ENCODE measurements at places on chromosomes 12 and 14.

- no peak for DNase-seq
These were observed 42.0 kb downstream of the GPATCH2L start for GRCh38 chr14:76193696-76194095.

DNA sequence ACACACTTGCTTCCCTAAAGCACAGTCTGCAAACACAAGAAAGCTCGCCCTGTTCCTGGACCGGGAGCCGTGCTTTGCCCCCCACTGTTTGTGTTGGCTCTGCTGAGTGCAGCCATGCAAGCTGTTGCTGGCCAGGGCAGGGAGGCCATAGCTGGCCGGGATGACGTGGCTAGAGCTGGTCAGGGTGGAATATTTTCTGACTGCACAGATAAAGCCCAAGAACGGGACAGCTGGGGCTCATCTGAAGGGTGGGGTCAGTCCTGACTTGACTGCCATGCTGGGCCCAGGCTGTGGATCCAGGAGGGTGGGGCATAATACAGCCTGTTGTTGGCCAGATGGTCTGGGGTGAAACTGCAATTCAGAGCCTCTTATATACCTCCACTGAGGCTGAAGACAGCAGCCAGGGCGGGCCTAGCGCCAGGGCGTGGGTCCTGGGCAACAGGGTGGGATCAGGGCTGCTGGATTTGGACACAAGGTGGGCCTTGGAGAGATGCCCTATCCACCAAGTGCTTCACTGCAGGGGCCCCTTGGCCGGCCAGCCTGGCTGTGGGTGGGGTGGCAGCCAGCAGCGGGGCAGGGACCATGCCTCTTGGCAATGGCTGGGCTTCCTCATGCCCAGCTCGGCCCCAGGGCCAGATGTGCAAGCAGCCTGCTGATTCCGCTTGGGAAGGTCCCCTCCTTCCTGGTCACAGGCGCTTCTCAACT, 14.8 kb downstream of the KMT5A start:
- DNase-seq, result no peak

DNA sequence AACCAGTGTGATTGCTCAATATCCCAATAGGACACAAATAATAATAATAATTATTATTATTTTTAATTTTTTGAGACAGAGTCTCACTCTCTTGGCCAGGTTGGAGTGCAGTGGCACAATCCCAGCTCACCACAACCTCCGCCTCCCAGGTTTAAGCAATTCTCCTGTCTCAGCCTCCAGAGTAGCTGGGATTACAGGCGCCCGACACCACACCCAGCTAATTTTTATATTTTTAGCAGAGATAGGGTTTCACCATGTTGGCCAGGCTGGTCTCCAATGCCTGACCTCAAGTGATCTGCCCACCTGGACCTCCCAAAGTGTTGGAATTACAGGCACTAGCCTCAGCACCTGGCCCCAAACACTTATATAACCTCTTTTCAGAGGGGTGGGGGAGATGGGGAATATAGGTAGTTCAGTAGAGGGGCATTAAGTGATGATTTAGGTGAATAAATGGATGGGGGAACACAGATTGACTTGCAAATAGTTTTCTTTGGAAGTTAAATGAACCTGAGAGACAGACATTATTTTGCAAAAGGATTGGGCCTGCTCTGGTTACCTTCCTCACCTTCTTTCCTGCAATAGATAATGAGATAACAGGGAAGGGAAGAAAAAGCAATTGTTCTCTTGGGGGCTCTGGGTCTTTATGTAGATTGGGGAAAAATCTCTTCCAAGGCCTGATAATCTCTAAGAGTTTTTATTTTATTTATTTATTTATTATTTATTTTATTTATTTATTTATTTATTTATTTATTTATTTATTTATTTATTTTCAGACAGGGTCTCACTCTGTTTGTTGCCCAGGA, 57.7 kb downstream of the RESF1 start:
- DNase-seq, result no peak

- no peak for DNase-seq
These were observed 177.8 kb upstream of the SFSWAP start for GRCh38 chr12:131533139-131533538.

DNA sequence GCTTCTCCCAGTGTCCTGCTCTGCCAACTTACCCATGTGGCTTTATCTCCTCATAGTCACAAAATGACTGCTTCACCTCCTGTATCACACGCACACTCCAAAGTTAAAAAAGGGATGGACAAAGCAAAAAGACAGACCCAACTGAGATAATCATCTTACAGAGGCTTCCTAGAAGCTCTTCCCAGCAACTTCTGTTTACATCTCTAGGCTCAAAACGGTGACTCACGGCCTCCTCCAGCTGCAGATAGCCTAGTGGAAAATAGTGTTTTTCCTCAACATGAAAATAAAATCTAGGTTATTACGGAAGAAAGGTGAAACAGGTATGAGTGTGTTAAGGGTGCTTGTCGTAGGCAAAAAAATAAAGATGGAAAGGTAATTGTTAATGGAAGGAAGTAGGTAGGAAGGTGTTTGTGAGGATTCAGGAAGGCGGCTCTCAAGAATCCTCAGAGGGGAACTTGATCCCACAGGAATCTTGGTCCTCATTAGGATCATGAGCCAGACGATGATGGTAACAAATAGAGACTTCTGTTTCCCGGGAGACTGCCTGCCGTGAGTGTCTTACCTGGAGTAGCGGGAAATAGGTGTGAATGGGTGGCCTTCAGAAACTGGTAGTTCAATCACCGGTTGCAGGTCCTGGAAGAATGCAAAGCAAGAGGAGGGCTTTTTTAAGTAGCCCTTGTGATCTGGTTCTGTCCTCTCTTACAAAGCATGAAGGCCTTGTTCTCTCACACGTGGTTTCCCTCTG, 487.5 kb upstream of the TMEM132C start:
- no peak for DNase-seq

Measured in HT1080 (cell line).